ENCODE measurements at places on chromosomes 1 and 21. TPM values are rescaled to one million over a fixed set of nuclear protein-coding genes. Genes with fewer than 3 reads are reported as not detected.

The CD48 gene
- total RNA-seq, result under 0.01 TPM

The REG4 gene
- total RNA-seq, result not detected

The FAM72B gene
- total RNA-seq, result 2.4 TPM

The TNNI3K gene
- total RNA-seq, result not detected

The UBE2U gene
- total RNA-seq, result not detected

The CSF3R gene
- 0.11 TPM for total RNA-seq

The LUZP1 gene
- 17.0 TPM for total RNA-seq

The PLCH2 gene
- 0.11 TPM for total RNA-seq

The SLAMF7 gene
- total RNA-seq, result not detected

The TACSTD2 gene
- 0.11 TPM for total RNA-seq

The VN1R5 gene
- total RNA-seq, result 0.12 TPM

The ZSWIM5 gene
- total RNA-seq, result 1.2 TPM

The CA14 gene
- 0.11 TPM for total RNA-seq

The SLC9A1 gene
- 8.4 TPM for total RNA-seq

The LRRIQ3 gene
- 0.12 TPM for total RNA-seq

Data from uterine smooth muscle cell (primary cell).